HT-29 (cell line): ENCODE measurements at places on chromosomes 2 and 18. TPM values are rescaled to one million over a fixed set of nuclear protein-coding genes. Genes with fewer than 3 reads are reported as not detected.

The IL1R1 gene
- total RNA-seq: 0.31 and 0.61 TPM in 2 replicates

The HNMT gene
- total RNA-seq: 18.8 and 27.2 TPM in 2 replicates

The C2orf66 gene
- total RNA-seq: not detected in 2 replicates

The NAT8 gene
- not detected in 2 replicates for total RNA-seq

The DYSF gene
- not detected in 2 replicates for total RNA-seq

The DCDC2C gene
- total RNA-seq: not detected in 2 replicates

GRCh38 chr2:240557808-240558207 is at the start of gene ANKMY1:
Gene ANKMY1, minus strand, starts transcription at chr2:240557988. Its CDS starts 653 bp downstream, at chr2:240557335.
- no peak for DNase-seq

GRCh38 chr2:156380117-156380645 is 47.7 kb upstream of the NR4A2 start:
- no peak for DNase-seq

- peak; percentile 64 for DNase-seq
These were observed 2.9 kb downstream of the TGOLN2 start for GRCh38 chr2:85324639-85325465.

DNA sequence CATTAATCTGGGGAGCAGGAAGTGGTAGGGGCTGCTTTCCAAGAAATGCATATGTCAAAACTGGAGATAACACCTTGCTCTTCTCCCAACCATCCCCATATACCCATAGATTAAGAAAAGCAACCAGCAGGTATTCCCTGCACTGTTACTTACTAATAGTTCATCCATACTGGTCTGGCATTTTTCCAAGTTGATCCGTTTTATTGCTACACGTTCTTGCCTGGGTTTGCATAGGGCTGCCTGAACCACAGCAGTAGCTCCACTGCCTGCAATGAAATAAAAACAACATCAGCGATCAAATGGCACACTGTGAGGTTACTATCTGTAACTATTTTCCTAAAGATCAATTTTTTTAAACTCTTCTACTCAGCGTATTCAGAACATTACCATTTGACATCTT is 65.6 kb downstream of the STK39 start:
- peak; percentile 75 for DNase-seq

- no peak for DNase-seq
These were observed 267.8 kb downstream of the INSIG2 start for GRCh38 chr2:118356051-118356450.

GRCh38 chr2:98665677-98666076 is 57.3 kb downstream of the UNC50 start:
- no peak for DNase-seq

DNA sequence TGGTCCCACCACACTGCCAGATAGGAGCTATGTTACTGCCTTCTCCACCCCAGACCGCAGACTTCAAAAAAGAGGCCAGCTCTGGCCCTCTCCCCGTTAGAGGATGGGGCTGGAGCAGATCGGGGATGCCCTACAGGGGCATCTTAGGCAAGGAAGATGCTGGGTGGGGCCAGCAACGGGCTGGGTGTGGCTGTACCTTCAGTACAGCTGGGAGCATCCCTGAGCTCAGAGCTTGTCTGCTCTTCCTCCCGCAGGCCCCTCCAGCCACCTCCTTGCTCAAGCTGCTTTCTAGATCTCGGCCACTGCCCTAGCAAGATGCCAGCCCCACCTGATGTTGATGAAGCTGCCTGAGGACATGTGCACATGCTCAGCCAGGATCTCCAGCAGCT is 9.8 kb downstream of the PTPRN start:
- DNase-seq: no peak

- peak; percentile 78 for DNase-seq
These were observed 52.3 kb upstream of the RALBP1 start for GRCh38 chr18:9422816-9423519.

DNA sequence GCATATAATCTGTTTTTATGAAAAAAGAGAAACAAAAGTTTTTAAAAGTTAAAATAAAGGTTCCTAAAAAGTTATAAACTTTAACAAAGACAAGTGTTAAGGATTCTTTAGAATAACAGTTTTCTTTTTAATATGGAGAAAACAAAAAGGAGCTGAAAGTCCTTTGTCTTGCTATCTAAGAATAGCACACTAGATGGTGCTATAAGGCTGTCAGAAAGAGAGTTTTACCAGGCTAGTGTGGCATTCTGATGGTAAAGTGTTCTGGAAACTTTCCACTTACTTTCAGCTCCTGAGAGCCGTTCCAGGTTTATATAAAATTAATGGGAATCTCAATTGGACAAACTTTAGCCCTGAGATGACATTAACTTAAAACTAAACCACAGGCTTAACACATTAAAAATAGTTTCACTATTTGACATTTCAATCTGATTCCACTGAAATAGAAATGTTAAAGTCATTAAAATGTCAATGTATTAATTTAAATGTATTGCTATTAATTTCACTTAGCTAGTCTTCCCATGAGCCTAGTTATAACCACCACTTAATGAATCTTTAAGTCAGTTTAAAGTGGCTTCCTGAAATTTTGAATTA is 3.7 kb downstream of the FBXO48 start:
- peak; percentile 74 for DNase-seq

GRCh38 chr18:45774065-45774521 is 50.1 kb downstream of the SLC14A1 start:
- peak; percentile 61 for DNase-seq

DNA sequence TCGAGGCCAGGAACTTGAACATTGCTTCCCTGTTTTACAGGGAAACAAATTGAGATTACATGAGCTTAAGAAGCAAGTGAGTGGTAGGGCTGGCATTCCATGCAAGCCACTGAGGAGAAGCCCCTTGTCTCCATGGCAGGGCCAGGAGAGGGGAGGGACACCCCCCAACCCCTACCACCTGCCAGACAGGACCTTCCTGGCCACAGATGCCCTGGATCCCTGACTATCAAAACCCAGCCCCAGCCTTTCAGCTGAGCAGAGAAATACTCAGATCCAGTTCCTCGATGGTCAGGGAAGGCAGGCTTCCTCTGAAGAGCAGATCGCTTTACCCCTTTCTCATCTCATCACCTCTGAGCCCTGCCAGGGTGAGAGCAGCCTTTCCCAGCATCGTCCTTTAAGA is 53.8 kb upstream of the ALPP start:
- DNase-seq: no peak
